ENCODE measurements at places on chromosomes 5 and 9.
A peak's percentile ranks its signal among the peaks of the same experiment; 100 is the strongest.

- DNase-seq, result no peak
Observed at GRCh38 chr5:60538955-60539866, 160.8 kb downstream of the DEPDC1B start.

- DNase-seq, result no peak
Observed at GRCh38 chr5:95808686-95809413, 13.7 kb downstream of the GLRX start.

DNA sequence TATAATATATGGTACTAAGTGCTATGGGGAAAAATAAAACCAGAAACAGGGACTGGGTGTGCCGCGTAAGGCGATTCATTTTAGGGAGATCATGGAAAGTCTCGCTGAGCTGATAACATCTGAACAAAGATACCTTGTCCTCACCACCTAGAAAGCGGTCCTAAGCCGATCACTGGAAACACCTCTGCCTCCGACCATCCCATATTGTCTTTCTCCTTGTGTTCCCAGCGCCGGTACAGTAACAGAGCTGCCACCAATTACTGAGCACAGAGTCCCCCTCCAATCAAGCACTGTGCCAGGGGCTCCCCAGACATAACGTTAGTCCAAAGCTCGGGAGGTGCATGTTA, 704 bp downstream of the CCDC112 start:
- DNase-seq, result no peak

GRCh38 chr5:102040326-102040725, 255.8 kb downstream of the SLCO4C1 start:
- DNase-seq, result no peak

DNA sequence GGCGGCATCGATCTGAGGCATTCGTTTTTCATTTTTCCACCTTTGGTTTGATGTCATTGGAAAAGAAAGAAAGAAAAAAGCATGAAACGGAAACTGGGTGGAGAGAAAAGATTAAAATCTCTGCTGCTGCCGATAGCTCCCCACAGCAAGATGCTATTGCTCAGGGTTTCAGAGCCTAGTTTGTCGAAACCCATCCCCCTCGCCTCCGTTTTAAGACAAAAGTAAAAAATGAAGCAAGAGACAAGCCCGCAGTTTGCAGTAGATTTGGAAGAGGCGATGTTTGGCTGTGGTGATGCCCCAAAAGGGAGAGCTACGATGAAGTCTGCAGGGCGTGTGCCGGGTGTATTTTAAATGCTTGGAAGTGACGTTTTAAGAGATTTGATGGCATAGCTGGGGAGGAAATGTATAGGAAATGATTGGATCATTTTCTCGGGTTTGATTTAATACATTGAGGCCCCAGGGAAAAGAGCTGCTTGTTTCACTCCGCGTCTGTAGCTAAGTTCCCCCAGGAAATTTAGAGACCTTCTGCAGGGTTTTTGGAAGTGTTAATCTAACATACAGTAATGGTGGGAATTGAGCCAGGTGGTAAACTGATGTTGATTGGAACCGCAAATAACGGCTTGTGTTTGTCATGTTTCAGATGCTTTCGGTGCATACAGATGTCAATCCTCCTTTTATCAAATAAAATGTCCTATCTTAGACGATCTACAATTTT, 909 bp downstream of the NDFIP1 start:
- peak; percentile 15 for DNase-seq

- DNase-seq, result no peak
Observed at GRCh38 chr5:38286002-38286401, 27.6 kb downstream of the EGFLAM start.

DNA sequence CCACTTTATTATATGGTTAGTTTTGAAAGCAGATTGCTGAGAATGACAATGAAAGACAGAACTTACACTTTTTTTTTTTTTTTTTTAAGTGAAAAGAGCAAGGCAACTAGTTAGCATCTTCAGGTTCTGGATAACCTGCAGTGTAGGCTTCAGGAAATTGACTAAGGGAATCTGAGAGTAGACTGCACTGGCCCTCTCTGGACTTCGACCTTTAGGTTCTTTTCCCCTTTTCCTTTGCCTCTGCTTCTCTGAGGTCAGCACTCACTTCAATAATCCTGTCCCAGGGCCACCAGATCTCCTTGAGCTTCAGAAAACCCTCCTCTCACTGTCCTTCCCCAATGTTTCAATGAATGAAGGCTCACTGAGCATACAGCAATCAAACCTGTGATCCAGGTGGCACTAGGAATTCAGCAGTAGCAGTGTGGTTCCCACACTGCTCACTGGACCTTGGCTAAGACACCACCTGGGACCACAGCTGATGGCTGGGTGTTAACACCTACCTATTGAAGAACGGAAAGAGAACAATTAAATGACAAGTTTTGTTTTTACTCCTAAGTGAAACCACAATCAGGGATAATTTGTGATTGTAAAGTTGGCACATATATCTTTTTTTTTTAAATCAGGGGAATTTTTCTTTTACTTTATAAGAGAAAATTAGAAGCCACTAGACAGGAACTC, 85.8 kb upstream of the IL6ST start:
- DNase-seq, result no peak

GRCh38 chr9:125881042-125881441, 133.9 kb downstream of the PBX3 start:
- DNase-seq, result no peak

DNA sequence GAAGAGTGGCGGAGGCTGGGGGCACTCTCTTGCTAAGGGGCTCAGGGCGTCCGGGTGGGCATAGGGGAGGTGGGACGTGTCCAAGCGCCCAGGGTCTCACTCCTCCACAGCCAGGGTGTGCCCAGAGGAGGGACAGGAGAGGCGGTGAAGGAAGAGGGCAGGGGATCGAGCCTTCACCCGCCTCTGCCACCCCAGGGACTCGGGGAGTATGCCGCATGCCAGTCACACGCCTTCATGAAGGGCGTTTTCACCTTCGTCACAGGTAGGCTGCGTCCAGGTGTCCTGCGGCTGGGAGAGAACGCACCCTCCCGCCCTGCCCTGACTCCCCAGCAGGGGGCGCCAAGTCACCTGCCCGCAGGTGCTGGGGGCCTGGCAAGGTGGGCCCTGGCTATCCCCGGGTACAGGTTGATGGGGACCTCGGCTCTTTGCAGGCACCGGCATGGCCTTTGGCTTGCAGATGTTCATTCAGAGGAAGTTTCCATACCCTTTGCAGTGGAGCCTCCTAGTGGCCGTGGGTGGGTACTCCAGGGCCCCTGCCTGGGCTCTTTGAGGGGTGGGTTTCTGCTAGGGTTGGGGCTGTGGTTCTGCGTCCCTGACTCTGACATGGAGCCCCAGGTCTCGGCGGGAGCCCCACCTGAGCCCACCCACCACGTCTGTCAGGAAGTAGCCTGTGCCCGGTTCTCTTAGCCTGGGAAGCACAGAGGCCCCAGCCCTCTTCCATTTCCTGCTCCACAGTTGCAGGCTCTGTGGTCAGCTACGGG, 552 bp downstream of the TMEM141 start:
- DNase-seq, result no peak

DNA sequence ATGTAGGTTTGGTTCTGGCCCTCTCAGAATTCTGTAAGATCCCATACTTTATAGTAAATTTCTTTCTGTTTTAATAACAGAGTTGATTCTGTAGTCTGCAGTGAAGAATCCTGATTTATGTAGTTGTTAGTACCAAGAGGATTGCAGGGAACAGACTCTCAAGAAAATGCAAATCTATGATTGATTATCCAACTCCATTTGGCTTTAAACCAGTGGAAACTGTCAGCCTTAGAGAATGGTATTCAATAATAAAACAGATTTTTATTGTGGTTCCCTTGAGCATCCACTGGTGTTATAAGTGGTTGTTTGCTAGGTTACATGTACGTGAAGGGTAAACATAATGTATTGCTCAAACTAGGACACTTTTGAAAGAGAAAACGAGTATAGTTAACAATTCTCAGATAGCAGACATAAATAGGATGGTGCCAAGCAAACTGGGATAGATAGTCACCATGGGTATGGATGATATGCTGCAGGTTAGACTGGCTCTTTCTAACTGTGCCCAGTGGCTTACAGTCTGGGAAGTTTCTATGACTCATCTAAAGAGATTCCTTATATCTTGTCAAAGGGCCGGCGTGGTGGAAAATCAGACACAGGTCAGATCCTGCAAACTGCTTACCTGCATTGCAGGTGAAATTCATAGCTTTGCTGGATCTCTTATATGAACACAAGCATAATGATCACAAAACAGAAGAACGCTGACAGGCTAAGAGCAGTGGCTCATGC, 41.7 kb upstream of the RPS23 start:
- no peak for DNase-seq

DNA sequence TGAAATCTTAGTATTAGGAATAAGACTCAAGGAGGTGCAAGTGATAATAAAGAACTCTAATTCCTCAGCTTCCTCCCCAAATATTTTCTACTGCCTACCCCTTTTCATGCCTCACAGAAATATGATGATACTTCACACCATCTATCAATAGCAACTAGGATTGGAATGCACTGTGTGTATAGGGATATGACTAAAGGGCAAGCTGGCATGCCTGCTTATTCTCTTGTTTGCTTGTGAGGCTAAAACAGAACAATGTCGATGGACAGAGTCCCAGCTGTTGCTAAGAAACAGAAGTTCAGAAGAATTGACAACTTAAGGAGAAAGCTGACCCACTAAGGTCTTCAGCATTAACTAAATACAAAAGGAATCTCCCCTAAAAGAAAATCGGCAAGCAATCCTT, 9.7 kb upstream of the CHD1 start:
- DNase-seq, result peak; percentile 11

DNA sequence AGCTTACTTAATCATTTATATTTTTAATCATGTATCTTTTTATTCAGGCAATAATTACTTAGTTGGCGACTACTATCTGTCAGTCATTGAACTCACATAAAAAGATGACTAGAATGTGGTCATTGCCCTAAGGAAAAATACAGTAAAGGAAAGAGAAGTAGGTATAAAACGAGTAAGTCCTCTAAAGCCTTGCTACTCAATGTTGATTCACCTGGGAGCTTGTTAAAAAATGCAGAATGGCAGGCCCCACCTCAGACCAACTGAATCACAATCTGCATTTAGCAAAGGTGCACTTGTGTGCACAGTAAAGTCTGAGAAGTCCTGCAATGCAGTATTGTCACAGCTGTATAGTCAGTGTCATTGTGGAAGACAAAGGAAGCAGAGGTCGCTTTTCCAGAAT, 592.4 kb downstream of the CSNK1G3 start:
- DNase-seq, result no peak

DNA sequence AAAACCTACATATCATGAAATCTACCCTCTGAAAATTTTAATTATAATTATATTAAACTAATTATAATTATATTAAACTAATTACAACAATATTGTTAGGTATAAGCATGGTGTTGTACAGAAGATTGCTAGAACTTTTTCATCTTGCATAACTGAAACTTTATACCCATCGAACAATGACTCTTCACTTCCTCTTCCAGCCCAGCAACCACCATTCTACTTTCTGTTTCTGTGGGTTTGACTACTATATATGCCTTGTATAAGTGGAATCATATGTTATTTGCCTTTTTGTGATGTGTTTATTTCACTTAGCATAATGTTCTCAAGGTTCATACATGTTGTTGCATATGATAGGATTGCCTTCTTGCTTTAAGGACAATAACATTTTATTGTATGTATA, 274.2 kb upstream of the CCNH start:
- no peak for DNase-seq

GRCh38 chr9:6186691-6187090, 28.9 kb upstream of the IL33 start:
- DNase-seq, result no peak

GRCh38 chr9:95091601-95092261, 225.8 kb downstream of the FANCC start:
- DNase-seq, result no peak

- DNase-seq, result peak; percentile 53
Observed at GRCh38 chr5:157463621-157464518, 3.9 kb downstream of the NIPAL4 start.

- no peak for DNase-seq
Observed at GRCh38 chr5:89444088-89444487, 561.1 kb upstream of the MEF2C start.

GRCh38 chr5:62142351-62142750, 163.7 kb upstream of the KIF2A start:
- DNase-seq, result no peak

DNA sequence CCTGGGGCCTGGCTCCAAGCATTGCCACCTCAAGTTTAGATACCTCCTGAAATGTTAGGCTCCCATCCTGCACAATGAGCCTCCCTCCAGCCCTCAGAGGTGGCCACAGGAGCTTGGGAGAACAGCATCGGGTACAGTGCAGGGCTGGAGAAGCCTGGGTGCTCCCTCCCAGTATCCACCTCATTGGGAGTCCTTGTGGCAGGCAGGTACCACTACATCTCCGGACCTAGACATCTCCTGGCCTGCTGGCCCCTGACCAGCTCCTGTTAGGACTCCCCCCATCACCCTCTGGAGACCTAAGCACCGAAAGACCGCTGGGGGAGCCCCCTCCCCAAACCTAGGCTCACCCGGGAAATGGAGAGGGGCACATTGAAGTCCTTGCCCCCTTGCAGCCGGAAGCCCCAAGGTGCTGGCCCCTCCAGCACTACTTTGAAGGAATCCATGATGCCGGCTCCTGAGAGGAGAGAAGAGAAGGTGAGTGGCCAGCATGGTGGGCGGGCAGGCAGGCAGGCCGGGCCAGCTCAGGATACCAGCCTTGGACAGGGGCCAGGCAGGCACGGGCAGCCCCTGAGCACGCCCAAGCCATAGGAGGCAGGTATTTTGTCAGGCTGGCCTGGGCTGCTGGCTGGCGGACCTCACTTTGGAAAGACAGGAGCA, 1.2 kb downstream of the PDLIM7 start:
- DNase-seq, result no peak

GRCh38 chr5:87539839-87540238, 127.1 kb upstream of the CCNH start:
- no peak for DNase-seq

GRCh38 chr5:37721447-37721871, 118.4 kb downstream of the GDNF start:
- peak; percentile 90 for DNase-seq

DNA sequence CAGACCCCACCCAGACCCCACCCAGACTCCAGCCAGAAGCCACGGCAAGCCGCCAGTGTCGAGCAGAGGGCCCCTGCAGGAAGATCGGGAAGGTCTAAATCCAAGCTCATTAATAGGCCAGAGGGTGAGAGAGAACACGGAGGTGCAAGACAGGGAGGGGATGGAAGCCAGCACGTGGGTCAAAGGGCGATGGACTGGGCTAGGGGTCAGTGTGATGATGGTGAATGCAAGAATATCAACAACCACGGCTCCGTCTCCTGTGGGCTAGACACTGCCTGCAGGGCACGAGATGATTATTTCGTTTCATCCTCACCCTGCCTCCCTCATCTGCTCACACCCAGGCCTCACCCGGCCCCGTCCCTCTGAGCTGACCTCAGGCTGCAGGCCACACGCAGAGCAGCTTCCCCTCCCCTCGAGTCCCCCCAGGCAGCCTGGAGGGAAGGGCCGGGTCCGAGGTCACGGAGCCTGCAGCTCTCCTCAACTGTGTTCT, 122.0 kb downstream of the COL23A1 start:
- no peak for DNase-seq

- no peak for DNase-seq
Observed at GRCh38 chr5:137461391-137462264, 37.5 kb downstream of the SPOCK1 start.

GRCh38 chr9:137613738-137614523, 4.9 kb upstream of the EHMT1 start:
- DNase-seq, result no peak

Data from kidney capillary endothelial cell (primary cell).